CD4-positive, alpha-beta T cell treated with Interferon gamma for 1 hour (primary cell): ENCODE measurements at places on chromosomes 7 and 10.

- no peak for DNase-seq
Measured at GRCh38 chr7:19709249-19709578, 377 bp upstream of the POLR1F start.

- no peak for DNase-seq
Measured at GRCh38 chr10:109187677-109188076, 735.6 kb downstream of the XPNPEP1 start.

GRCh38 chr10:8594711-8595110 lies 540.2 kb downstream of the GATA3 start:
- DNase-seq: no peak

DNA sequence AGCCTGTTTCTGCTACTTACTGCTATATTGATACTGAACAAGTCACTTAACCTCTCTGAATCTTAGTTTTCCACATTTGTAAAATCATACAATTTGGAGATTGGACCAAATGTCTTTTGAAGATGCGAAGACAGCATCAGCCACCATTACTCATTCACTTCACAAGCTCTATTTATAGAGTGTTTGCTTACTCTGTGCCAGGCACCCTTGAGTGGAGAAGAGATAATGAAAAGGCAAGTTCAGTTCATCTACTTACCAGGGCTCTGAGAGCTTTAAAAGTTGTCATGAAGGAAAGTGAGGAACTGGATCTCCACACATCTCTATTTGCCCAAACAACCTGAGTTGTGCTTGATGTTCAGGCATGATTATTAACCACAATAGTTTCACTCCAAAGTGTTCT lies 277.5 kb downstream of the CSTF2T start:
- no peak for DNase-seq

DNA sequence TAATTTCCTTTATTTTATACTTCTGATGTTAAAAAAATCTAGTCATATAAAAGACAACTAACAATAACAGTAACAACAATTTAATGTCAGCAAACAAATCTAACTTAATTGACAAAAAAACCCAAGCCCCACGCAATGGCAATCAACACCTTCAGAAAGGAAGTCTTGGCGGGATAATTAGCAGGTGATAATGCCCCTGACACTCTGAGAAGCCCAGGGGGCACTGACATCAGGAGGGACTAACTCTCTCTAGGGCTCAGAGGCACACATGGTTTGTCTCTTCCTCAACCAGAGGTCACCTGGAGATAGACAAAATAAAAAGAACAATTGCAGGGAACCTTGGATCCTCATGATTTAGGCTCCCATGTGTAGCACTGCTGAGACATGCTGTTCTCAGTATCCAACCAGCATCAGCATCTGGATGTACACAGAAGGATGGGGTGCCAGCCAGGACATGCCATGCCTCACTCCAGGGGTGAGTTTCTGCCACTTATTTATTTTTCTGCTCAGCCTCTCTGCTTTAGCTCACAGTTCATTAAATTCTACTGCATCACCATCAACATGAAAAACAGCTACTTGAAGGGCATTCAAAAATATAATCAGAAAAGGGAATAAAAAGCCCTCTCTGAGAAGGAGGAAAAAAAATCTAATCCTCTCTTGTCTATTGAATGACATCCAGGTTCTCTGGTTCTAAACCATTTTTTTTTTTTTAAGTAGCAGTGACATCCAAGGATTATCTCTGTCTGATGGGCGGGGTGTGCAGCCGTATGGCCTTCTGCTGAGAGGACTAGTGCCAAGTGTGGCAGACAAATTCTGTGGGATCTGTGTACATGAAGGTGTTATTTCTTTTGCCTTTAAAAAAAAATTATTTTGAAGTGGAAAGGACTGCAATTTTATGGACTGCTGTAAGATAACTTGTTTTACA lies 96.3 kb downstream of the ATXN7L1 start:
- no peak for DNase-seq

DNA sequence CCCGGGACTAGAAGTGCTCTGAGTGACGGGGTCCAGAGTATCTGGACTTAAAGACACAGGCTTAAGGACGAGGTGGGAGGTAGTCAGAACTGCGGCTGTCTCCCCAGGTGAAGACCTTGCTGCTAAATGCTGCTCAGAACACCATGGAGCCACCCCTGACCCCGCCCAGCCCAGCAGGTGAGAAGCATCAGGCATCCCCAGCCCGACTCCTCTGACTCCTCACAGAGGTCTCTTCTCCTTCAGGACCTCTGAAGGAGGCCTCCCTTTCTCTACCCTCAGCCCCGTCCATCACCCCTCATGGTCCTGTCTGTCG lies 5.8 kb downstream of the NFKB2 start:
- DNase-seq: no peak

GRCh38 chr10:29728541-29729049 lies 93.8 kb upstream of the SVIL start:
- no peak for DNase-seq

DNA sequence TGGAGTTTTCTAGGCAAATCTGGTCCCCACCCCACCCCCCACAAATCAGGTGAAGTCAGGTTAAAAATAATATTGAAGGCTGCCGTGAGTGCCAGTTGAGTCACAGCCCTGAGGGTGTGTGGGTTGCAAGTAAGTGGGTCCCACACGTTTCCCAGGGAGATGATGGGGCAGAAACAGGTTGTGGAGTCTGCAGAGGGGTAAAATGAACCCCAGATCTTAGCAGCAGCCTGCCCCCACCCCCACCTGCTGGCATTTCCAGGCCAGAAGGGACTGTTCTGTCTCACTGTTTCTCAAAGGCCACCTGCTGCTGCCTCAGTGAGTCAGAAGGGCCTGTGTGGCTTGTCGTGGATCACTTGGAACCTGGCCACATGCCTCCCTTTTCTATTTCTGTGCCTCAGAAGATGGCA lies 59.8 kb upstream of the SMNDC1 start:
- DNase-seq: no peak
